ENCODE measurements at places on chromosomes 13 and 19.

- DNase-seq = no peak
Observed at GRCh38 chr13:83340170-83340569, 542.1 kb downstream of the SLITRK1 start.

DNA sequence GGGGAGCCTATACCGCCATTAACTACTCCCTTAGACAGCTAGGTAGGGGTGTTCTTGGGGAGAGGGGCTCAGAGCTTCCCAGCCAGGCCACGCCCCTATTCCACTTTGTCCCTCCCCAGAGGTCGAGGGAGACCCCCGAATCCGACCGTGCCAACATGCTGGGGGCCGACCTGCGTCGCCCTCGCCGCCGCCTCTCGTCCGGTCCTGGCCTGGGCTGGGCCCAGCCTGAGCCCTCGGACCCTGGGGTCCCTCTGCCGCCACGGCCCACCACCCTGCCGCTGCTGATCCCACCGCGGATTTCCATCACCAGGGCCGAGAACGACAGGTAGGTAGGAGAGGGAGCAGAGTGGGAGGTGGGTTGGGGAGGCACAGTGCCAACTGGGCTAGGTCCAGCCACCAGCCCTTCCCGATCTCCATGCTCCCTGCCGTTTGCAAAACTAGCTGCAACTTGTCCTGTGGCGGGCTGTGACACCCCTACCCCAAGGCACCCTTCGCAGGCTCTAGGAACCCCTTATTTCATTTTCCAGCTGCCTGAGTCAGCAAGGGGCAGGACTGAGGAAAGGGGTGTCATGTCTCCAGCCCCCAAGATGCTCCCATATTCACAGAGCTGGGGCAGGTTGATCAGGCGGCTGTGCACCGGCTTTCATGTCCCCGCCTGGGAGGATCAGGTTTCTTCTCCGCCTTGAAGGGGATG, 2.6 kb upstream of the PDE4A start:
- DNase-seq = no peak

DNA sequence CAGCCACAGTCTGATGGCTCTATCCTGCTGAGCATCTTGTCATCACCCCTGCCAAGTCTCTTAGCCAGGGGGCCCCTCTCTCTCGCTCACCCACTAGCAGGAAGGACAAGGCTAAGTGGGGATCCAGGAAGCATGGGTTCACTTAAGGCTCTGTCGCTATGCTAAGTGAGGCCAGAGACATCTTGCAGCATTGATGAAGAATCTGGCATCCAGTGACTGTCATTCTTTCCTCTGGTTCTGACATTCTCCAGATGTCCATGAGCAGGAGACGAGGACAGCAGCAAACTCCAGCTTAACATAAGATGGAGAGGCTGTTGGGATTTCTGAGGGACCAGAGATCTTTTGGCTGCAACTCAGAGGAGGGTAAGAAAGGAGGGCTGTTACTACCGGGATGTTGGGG, 230.2 kb downstream of the TSHZ3 start:
- no peak for DNase-seq

DNA sequence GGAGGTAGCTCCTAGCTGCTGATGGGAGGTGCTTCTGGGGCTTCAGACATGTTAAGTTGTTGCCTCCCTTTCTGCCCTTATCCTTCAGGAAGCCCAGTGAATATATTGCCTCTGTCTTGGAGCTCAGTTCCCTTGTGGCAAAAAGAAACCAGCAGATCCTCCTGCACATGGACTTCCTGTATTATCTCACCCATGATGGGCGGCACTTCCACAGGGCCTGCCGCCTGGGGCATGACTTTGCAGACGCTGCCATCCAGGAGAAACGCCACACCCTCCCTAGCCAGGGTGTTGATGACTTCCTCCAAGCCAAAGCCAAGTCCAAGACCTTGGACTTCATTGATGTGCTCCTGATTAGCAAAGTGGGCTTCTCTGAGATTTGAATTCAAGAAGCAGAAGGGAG, 6.0 kb upstream of the CYP4F12 start:
- no peak for DNase-seq

- no peak for DNase-seq
Observed at GRCh38 chr19:34580055-34580336, 97.0 kb downstream of the SCGB2B2 start.

DNA sequence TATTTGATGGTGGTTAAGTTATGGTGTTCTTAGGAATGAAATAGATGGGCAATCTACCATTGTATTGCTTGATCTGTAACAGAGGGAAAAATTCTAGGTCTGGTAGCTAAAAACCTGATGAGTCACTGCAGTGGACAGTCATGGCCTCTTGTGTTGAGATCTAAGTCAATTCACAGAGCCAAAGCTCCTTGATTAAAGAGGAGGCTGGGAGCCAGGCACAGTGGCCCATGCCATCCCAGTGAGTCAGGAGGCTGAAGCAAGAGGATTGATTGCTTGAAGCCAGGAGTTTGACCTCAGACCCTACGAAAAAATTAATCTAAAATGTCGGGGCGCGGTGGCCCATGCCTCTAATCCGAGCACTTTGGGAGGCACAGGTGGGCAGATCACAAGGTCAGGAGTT, 67.1 kb upstream of the KPNA3 start:
- DNase-seq = no peak

GRCh38 chr13:43767341-43767931, 19.3 kb downstream of the ENOX1 start:
- no peak for DNase-seq

DNA sequence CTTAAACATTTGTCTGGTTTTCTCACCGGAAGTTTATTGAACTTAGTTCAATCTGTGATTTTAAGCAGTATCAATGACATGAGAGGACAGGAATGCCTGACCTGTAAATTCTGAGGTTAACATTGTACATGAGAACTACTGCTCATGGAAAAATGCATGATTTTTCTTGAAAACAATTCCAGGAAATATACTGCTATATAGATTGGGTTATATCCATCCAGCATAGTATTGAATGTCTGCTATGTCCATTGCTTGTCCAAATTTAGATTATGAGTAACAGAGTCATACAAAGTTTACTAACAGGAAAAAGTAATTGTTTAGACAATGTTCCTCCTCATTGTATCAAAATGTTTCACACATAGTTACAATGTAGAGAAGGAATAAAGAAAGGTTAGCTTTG, 606.8 kb downstream of the DACH1 start:
- DNase-seq = no peak

DNA sequence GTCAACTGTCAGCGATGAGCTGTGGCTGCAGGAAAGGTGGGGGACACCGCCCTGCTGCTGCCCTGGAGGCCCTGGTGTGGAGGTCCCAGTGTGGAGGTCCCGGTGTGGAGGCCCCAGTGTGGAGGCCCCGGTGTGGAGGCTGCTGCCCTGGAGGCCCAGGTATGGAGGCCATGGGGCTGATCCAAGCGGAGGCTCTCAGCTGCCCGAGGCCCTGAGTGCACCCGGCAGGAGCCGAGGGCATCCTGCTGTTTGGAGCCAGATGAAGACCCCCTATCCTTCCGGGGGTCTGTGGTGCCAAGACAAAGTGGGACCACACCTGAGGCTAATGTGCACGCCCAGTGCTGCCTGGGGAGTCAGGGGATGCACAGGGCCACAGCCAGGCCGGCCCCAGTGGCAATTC, 210.4 kb upstream of the SOX1 start:
- DNase-seq = no peak

DNA sequence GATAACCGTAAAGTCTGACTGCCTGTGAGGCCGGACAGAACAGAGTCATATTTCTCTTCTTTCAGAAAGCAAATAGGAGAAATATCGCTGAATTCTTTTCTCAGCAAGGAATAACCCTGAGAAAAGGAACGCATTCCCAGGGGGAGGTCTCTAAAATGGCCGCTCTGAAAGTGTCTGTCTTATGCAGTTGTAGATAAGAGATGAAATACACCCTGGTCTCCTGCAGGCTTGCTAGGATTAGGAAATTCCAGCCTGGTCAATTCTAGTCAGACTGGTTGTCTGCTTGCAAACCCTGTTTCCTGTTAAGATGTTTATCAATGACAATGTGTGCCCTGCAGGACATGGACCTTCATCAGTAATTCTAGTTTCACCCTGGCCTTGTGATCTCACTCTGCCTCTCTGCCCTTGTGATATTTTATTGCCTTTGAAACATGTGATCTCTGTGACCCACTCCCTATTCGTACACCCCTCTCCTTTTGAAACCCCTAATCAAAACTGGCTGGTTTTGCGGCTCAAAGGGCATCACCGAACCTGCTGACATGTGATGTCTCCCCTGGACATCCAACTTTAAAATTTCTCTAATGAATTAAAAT, 934.8 kb upstream of the SPRY2 start:
- DNase-seq = no peak

DNA sequence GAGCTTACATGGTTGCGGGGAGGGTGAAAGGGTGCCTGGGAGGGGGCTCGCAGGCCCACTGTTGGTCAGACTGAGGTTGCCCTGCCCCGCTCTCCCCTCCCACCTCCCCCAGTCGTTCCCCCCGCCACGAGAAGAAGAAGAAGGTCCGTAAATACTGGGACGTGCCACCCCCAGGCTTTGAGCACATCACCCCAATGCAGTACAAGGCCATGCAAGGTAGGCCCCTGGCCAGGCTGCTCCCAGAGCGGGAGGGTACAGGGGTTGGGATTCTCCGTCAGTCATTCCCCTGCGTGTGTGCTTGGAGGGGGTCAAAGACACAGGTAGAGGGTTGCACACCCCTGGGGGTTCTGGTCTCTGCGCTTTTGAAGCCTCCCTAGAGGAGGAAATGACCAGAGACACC, 5.6 kb downstream of the U2AF2 start:
- no peak for DNase-seq

DNA sequence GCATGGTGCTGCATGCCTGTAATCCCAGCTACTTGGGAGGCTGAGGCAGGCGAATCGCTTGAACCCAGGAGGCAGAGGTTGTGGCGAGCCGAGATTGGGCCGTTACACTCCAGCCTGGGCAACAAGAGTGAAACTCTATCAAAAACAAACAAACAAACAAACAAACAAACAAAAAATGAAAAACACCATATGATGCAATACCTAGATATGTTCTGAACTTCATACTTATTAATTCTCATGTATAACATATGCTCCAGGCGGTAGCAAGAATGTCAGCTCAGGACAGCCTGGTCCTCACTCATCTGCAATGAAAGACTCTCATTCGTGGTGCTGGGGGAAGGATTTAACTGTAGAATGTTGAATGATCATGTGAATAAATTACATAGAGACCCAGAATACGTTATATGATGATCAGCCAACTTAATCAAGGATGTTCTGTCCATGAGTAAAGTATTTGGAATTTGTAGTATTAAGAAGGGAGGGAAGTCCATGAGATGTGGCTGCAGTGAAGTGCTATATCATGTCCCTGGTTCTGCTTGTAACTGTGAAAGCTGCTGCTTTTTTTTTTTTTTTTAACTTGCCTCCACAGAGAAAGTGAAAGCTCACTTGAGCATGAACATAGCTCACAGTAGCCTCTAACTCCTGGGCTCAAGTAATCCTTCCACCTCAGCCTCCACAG, 206.8 kb downstream of the UQCRFS1 start:
- DNase-seq = no peak

GRCh38 chr13:83733293-83733692, 149.0 kb downstream of the SLITRK1 start:
- no peak for DNase-seq

DNA sequence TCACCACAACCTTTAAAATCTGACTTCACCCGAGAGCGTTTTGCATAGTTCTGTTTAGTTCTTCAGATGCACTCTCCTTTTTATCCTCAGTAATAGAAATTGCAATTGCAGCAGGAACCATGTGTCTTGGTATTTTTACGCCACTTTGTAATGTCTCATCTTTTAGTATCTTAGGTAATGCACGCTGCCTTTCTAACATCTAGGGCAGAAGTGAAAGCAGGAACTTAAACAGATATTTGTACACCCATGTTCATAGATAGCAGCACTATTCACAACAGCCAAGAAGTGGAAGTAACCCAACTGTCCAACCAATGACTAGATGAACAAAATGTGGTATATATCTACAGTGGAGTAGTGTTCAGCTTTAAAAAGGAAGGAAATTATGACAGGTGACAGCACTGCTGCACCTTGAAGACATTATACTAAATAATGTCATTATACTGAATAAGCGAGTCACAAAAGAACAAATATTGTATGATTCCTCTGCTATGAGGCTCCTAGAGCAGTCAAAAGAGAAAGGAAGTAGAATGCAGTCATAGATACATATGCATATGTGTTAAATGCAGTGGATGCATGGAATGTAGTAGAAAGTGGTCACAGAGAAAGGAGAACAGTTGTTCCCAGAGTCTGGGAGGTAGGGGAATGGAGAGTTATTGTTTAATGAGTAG, 105.9 kb upstream of the GJB6 start:
- no peak for DNase-seq

DNA sequence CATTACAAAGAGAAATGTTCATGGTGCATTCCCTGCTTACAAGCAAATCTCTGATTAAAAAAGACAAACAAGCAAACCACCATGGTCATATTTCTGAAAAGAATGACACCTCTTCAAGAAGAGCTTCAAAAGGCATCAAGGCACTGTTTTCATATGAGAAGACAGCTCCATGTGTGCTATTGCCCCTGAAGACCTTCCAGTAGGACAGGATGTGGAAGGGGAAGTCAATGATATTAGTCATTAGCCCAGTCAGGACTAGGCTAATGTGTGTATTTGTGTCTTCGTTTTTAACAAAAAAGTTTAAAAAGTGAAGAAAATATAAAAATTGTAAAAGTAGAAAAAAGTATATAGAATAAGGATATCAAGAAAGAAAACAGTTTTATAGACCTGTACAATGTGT, 534.7 kb upstream of the ARGLU1 start:
- DNase-seq = no peak

- no peak for DNase-seq
Observed at GRCh38 chr13:38743466-38743865, 56.6 kb downstream of the FREM2 start.

DNA sequence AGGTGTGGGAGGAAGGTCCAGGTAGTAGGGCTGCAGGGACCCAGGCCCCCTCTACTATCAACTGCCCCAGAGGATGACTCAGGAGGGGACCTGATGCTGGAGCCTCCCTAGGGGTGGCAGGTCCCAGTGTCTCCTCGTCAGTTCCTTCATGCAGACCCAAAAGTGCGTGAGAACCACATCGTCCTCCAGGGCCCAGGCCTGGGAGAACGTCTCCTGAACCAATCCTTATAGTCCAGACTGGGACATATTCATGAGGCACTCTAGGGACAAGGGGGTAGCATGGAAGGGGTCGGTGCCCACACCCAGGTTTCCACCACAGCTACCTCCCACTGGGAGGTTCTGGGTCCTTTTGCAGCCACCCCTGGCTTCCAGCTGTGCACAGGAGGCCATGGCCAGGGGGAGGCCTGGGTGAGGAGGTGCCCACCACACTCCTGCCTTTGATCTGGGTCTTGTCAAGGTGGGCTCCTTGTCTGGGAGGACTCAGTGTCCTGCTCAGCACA, 38.0 kb upstream of the TPM4 start:
- DNase-seq = no peak

GRCh38 chr19:6086068-6086788, 24.1 kb downstream of the RFX2 start:
- DNase-seq = no peak

GRCh38 chr19:18109733-18110608, 12.4 kb downstream of the MAST3 start:
- peak; percentile 58 for DNase-seq

GRCh38 chr19:21439201-21439751, 42.3 kb downstream of the ZNF493 start:
- DNase-seq = no peak

Measured in activated CD8-positive, alpha-beta memory T cell treated with anti-CD3 and anti-CD28 coated beads, Interleukin-2, amount 50 U/mL, for 4 hours (primary cell).